RCC 7860 (cell line): ENCODE measurements at places on chromosomes 1 and 21.

DNA sequence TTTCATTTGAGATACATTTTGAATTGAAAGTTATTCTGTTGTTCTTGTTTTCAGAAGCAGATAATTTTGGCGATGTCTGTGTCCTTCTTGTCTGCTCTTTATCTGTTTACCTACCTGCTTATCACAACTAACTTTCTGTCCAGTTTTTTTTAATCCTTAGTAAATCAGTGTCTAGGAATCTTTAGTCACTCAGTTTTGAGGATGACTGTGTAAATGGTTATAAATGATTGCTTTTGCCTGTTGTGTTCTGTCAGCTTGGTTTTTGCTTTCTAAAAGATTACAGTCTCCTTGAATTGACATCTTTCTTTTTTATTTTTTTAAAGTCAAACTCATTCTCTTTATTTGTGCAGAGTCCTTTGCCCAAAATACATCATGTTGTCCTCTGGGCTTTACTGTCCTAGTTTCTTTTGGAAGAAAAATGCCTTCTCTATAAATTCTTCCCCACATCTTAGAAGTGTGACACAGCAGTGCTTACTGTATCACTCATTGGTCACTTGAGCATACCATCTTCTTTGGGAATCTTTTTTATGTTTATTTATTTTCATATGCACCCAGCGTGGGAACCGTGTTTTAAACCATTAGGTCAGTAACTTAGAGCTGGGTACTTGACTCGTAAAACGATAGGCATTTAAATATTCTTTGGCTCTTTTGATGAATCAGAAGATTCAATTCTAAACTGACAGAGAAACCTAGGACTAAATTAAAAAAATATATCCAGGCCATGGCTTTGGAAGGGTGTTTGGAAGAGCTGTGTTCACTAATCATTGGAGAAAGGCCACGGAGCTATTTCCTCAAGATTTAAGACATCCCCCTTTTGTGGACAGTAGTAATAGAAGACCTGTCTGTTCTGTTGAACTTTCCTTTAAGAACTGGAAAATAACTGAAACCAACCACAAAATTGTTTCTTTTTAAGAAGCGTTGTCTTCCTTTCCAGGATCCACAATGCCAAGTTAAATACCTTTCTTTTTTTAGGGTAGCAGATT, 20.9 kb downstream of the LAMC1 start:
- peak; percentile 68 for DNase-seq

GRCh38 chr1:199243423-199244061, 604.7 kb downstream of the PTPRC start:
- peak; percentile 40 for DNase-seq

DNA sequence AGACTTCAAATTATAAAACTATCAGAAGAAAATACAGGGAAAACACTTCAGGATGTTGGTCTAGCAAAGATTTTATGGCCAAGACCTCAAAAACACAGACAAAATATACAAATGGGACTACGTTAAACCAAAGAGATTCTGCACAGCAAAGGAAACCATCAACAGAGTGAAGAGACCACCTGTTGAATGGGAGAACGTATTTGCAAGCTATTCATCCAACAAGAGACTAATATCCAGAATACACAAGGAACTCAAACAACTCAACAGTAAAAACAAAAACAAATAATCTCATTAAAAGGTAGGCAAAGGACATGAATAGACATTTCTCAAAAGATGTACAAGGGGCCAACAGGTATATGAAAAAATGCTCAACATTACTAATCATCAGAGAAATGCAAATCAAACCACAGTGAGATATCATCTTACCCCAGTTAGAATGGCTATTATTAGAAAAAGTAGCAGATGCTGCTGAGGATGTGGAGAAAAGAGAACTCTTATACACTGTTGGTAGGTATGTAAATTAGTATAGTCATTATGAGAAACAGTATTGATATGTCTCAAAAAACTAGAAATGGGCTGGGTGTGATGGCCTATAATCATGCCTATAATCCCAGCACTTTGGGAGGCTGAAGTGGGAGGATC, 112.6 kb downstream of the LRIG2 start:
- DNase-seq, result no peak

DNA sequence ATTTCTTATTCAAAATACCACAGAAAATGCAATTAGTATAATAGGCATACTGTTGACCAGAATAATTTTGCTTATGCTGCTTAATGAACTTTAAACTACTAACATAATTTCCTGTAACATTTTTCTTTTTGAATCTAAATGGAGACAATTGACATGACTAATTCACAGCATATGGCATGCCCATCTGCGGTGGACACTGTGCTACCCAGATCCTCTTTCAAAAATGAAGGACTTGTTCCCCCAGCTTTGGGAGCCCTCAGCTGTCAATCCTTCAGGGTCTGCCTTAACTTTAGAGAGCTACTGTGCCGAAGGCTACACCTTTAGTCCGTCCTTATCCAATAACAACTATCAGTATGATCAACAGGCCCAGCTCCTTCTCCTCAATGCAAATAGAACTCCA, 789.0 kb downstream of the PLA2G4A start:
- no peak for DNase-seq

DNA sequence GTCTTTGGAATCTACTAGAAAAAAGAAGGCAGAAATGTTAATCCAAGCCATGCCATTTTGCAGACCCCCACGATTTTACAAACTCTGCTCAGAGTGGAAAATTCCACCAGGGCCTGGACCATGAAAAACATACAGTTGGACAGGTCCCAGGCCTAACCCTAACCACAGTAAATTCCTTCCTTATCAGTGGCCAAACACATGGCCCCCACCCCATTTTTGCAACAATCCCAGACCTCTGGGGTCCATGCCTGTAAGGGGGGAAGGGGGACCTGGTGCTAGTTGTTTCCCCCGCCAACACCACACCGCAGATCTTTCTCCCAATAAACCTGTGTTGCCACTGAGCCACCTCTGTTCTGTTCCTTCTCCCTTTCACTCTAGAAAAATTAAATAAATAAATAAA, 1352.7 kb downstream of the AMY1C start:
- no peak for DNase-seq

DNA sequence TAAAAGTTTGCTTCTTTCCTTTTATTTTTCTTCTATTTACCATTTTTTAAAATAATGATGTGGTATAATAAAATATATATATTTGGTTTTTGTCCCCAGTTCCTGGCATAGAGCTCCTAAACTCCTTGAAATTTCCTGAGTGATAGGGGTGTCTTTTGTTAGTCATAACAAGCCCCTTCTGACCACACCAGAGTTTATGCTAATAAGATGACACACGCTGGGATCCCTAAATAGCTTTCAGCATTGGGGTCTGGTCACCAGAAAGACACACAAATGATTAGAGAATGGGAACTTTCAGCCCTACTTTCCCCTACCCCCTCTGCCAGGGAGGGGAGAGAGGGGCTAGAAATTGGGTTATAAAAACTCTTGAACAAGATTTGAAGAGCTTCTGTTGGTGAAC, 56.2 kb downstream of the COL24A1 start:
- DNase-seq, result no peak

DNA sequence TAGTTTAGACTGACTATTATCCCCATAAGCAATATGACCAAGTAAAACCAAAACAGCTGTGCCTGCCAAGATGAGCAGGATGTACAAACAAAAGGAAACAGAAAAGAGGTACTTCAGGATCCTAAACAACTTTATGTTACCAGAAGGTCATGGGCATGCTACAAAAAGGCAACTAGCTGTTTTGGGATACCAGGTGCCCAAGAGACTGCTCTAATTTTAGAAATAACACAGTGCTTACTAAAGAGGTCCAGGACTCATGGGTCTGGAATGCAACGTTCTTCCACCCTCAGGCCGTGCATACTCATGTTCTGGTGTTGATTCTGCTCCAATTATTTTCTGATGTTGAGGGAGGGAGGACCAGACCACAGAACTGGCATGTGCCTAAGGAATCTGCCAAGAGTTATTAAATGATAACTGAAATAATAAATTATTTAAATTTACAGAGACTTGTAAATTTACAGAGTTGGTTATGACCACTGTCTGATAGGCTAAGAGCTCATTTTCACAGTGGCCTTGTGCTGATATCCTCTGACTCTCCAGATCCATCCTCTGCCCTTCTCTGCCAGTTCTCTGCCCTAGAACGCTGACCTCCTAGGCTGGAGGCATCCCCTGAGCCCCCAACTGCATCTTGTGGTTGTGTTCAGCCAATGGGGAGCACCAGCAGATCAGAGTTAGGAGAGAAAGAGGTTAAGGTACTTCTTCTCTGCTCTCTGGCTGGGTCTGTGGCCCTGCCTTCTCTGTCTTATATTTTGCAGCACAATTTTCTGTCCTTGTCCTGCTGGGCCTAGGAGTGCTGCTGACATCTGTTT, 37.7 kb upstream of the BCL10 start:
- peak; percentile 71 for DNase-seq

- DNase-seq, result no peak
These were observed 48.8 kb upstream of the RAP1A start for GRCh38 chr1:111570781-111571181.

DNA sequence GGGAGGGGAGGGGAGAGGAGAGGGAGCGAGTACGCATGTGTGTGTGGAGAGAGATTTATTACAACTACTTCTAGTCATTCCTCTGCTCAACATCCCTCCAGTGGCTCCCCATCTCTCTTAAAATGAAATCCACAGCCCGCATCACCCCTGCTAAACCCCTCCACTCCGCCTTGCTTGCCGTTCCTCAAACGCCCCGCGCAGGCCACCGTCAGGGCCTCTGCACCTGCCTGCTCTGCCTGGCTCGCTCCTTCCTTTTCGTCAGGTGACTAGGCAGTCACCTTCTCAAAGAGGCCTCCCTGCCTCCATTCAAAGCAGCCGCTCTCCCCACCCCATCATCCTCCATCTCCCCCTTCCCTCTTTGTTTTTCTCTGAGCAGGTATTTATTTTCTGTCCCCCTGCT, 29.9 kb downstream of the LRRC38 start:
- no peak for DNase-seq

GRCh38 chr1:212514056-212514614, 81.4 kb downstream of the NENF start:
- peak; percentile 98 for DNase-seq

DNA sequence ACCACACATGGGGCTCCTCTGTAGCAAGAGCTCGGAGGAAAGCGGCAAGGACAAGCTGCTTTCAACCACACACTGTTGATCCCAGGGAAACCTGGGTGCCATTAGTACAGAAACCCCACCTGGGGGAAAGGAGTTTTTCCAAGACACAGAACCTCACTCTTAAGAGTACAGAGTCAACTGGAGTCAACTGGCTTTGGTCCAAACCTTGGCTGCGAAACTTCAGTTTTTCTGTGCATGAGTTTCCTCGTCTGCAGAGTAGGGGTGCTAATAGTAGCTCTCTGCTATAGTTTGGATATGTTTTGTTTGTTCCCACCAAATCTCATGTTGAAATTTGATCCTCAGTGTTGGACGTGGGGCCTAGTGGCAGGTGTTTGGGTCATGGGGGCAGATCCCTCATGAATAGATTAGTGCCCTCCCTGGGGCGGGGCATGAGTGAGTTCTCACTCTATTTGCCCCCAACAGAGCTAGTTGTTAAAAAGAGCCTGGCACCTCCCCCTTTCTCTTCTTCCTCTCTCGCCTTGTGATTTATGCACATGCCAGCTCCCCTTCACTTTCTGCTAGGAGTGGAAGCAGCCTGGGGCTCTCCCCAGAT, 161.1 kb downstream of the PIGK start:
- DNase-seq, result no peak

GRCh38 chr1:204319027-204319426, 40.7 kb downstream of the PLEKHA6 start:
- no peak for DNase-seq

- no peak for DNase-seq
These were observed 70.6 kb upstream of the GCLM start for GRCh38 chr1:93979718-93980319.

- DNase-seq, result peak; percentile 38
These were observed 24.8 kb upstream of the ACBD6 start for GRCh38 chr1:180527101-180527669.

DNA sequence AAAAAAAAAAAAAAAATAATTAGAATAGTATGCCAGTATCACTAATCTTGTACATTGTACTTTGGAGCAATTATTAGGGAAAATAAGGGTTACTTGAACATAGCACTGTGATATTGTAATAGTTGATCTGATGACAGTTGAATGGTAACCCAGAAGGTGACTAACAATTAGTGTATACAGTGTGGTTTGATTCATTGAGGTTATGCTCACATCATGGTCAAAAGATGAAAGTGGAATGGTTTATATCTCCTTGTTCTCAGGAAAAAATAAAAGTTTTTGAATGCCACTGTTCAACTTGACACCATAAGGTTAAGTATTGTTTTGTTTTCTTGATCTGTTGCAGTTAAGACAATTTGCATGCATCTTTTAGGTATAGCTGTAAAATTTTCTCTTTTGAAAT, 87.0 kb downstream of the GPR52 start:
- DNase-seq, result peak; percentile 60

DNA sequence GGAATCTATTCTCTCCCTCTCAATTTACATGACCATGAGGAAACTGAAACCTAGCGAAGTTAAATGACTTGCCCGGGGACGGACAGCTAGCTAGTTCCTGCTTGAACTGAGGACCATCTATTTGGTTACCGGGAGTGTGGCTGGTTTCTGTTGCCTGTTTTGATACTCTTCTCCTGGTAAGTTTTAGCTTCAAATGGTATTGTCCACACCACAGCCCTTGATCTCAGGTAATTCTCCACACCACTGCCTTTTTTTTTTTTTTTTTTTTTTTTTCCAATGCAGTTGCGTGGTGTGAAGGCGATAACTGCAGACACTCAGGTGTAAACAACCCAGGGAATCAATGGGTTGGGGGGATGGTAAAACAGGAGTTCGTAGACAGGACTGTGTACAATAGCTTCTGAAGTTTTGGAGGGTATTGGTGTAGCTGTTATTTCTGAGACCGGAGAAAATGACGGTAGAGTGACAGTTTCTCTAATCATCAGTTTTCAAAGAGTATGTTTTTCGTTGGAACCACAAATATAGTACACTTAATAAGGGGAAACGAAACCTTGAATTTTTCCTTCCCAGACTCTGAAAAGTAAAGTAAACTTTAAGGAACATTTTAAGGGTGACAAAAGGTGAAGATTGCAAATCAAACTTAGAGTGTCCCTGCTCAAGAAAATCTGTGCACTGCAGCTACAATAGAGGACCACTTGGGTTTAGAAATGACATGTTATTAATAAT, 125.3 kb upstream of the CACYBP start:
- no peak for DNase-seq

GRCh38 chr1:14140831-14141401, 440.9 kb downstream of the PRDM2 start:
- no peak for DNase-seq

GRCh38 chr1:12615159-12615864, 2.7 kb downstream of the DHRS3 start:
- no peak for DNase-seq

GRCh38 chr1:28680151-28680550, 11.6 kb downstream of the GMEB1 start:
- DNase-seq, result no peak

GRCh38 chr1:93842750-93843500, 36.1 kb downstream of the DNTTIP2 start:
- no peak for DNase-seq

GRCh38 chr1:233033361-233033760, 83.0 kb downstream of the NTPCR start:
- DNase-seq, result no peak

- DNase-seq, result no peak
These were observed 5.4 kb downstream of the INTS11 start for GRCh38 chr1:1318777-1319645.

- DNase-seq, result peak; percentile 83
These were observed 1.5 kb downstream of the SCNN1D start for GRCh38 chr1:1281533-1282321.
